Thymus (tissue), 14 donors: ENCODE measurements at places on chromosomes 1 and 21.

GRCh38 chr1:193069748-193070385 lies 10.5 kb downstream of the RO60 start:
- DNase-seq = no peak

- no peak for DNase-seq
These were observed 157.9 kb upstream of the TNR start for GRCh38 chr1:175901076-175901836.

- peak; percentile 36 for DNase-seq
These were observed 82.2 kb upstream of the BMP8A start for GRCh38 chr1:39409055-39409816.

DNA sequence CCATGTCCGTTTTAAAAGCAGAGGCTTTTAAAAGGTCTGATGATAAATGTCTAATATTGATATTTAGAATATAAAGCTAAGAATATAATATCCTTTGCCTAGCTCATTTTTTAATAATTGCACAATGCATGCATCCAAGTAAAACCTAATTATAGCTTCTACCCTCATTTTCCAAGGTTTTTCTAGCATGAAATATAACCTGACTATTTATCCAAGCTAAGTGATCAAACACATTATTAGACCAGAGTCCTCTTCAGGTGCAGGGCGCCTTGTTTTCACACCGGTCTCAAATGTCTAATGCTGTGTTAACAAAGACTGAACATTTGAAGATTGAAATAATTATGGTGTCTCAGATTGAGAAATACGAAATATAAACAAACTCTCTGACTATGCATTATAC lies 648.9 kb upstream of the CXADR start:
- no peak for DNase-seq

- DNase-seq = no peak
These were observed 25.0 kb downstream of the SRSF4 start for GRCh38 chr1:29156543-29157268.

- DNase-seq = no peak
These were observed 6.8 kb upstream of the ERO1B start for GRCh38 chr1:236288620-236288976.

DNA sequence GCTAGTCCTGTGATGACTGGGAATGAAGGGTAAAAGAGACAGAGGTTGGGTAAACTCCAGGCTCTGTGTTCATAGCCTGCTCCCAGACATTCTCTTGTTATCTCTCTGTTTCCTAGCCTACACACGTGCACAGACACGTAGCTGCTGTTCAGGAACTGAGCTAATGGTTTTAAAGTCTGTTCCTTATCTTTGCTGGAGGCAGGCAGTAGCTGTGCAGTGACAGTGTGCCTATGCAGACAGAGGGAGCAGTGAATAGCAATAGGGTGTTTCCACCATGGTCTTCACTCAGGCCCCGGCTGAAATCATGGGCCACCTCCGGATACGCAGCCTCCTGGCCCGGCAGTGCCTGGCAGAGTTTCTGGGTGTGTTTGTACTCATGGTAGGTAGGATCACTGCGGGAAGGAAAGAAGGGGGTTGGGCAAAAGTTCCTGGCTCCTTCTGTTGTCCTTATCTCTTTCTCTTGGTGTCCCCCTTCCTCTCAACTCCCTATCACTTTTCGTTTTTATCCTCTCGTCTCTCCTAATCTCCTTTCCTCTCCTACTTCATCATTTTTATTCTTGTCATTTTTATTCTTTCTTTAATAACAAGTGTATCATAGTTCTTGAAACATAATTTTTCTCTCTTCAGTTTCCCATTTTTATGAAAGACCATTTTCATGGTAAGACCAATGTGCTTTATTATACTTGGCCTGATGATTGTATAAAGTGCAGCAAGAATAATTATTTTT lies at the start of gene AQP10:
TSS of gene AQP10 (plus strand) at position 212 of the 727 bp plus-strand sequence. CDS start at position 275, 63 bp downstream.
- no peak for DNase-seq

DNA sequence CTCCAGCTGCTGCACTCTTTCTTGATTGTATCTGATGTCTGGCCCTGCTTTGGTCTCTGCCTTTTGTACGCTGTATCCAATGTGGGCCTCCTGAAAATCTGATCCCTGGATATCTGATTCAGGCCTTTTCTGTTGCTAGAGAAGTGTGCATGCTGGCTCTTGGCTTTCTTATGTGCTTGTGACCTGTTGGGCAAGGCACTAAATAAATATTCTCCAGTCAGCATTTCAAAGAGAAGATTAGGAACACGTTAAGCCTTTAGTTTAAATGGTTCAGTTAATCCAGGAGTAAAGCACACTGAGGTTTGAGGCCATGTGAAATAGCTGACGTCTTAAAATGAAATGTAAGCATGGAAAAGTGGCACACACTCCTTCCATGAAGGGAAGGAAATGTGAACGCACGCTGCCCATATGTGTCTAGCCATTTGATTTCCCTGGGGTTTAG lies 9.3 kb upstream of the F3 start:
- no peak for DNase-seq

DNA sequence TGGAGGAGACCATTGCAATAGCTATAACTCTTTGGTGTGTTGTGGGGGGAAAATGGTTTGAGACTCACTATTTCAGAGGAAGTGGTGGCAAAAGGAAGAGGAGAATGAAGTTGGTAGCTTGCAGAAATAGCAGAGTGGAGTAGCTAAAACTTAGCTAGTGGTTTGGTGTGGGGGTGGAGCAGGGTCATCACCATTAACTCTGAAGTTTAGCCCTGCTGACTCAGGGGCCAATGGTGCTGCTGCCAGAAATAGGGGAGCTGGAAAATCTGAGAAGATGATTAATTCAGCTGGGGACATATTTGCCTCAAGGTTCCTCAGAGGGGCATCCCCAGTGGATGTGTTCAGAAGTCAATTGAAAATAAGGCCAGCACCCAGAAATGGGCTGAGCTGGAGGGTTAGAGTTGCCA lies 65.4 kb downstream of the RUNX1 start:
- DNase-seq = no peak

DNA sequence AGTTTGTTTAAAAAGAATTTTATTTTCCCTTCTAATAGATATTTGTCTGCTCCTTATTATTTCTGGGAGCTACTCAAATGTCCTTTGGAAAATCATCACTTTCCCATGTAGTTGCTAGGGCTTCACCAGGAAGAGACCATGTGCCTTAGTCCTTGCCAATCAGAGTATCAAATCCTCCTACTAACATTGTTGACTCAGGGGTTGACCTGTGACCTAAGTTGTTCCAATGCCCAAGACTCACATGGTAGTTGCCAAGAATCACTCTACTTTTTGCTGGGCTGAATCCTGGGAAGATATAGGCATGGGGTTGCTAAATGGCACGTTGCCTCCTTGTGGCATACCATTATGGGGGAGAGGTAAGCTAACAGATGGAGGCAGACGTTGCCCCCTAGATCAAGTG lies 58.2 kb upstream of the FOXD3 start:
- DNase-seq = no peak

DNA sequence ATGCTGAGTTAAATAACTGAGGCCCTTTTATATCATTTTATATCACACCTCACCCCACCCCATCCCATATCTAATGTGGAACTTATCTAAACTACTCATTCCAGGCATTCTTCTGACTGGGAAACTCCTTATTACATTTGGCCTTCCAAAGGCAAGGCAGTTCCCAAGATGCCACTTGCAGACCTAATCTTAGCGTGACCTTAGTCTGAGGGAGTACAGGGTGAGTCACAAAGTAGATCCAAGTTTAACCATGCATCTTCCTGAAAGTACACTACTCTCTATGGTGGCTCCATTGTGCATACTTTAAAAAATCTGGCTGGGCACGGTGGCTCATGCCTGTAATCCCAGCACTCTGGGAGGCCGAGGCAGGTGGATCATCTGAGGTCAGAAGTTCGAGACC lies 353.6 kb upstream of the C1orf87 start:
- no peak for DNase-seq

DNA sequence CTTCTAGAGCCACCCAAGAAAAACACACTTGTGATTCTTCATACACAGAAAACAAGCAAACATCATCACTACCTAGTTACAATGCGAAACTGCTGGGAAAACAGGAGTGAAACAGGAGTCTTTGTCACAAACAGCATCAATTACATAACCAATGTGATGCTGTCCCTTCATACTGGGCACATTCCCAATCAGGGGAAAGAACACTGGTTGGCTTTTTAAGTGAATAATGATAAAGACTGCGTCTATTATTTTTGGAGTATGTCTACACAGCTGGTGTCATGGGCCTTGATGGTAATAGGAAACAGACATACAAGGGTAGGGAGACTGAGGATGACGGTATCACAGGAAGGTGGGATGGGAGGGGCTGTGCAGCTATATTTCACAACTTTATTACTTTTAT lies 43.3 kb downstream of the SIPA1L2 start:
- DNase-seq = no peak

GRCh38 chr21:34557261-34557660 lies 45.3 kb upstream of the KCNE1 start:
- no peak for DNase-seq

- no peak for DNase-seq
These were observed 494.6 kb downstream of the NEGR1 start for GRCh38 chr1:71787699-71788098.

GRCh38 chr21:35732788-35733187 lies 327.5 kb downstream of the SETD4 start:
- no peak for DNase-seq

DNA sequence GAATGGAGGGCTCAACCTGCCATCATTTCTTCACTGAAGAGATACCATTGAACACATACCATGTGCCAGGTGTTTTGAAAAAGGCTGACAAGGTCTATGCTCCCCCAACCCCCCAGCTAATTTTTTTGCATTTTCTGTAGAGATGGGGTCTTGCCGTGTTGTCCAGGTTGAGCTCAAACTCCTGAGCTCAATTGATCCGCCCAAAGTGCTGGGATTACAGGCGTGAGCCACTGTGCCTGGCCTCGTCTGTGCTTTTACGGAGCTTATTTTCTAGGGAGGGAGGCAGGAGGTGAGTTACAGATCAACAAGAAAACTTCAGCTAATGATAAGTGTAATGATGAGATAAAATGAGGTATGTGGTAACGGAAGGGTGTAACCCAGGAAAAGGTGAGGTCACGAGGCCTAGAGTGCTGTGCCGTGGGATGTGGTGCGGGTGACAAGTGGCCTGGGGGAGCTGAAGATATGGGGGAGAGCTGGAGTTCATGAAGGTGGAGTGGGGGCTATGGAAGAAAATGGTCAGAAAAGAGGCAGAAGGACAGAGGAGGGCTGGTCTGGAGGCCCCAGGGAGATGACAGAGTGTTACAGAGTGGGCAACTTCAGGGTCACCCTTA lies 28.2 kb downstream of the FAAH start:
- no peak for DNase-seq

DNA sequence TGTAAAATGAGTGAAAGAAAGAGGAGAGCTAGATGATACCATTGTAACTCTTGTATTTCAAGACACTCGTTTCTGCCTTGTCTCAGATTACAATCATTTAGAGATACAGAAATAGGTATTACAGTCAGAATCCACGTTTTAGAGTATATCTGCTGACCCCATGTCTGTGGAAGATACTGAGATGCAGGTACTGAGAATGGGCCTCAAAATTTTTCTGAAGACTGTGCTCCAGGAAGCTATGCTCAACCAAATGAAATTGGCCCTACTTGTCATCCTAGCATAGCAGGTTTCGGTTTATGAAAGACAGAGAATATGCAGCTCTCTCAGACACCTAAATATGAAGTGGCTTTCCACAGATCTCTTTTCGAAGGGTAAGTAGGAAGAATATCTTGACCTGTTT lies 6.0 kb upstream of the WARS2 start:
- no peak for DNase-seq

GRCh38 chr21:45571641-45572040 lies 29.4 kb upstream of the SLC19A1 start:
- DNase-seq = no peak

GRCh38 chr1:231727171-231727570 lies 100.6 kb downstream of the DISC1 start:
- no peak for DNase-seq

DNA sequence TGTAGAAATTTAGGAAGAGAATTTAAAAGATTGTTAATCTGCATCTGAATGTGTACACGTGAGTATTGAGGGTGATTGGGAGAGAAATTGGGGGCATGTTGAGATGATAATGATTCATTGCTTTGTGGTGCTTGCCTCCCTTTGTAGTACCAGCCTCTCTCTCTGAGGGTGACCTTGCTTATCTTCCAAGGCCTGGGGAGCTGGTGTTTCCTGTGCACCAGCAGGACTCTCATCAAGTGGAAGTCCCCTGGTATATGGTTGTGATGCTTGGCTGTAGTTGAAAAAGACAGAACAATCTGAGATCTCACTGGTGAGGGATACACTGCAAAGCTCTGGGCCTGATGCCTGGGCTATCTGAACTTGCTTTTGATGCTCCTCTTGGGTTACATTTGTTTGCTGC lies 4.0 kb downstream of the TCHHL1 start:
- DNase-seq = no peak

DNA sequence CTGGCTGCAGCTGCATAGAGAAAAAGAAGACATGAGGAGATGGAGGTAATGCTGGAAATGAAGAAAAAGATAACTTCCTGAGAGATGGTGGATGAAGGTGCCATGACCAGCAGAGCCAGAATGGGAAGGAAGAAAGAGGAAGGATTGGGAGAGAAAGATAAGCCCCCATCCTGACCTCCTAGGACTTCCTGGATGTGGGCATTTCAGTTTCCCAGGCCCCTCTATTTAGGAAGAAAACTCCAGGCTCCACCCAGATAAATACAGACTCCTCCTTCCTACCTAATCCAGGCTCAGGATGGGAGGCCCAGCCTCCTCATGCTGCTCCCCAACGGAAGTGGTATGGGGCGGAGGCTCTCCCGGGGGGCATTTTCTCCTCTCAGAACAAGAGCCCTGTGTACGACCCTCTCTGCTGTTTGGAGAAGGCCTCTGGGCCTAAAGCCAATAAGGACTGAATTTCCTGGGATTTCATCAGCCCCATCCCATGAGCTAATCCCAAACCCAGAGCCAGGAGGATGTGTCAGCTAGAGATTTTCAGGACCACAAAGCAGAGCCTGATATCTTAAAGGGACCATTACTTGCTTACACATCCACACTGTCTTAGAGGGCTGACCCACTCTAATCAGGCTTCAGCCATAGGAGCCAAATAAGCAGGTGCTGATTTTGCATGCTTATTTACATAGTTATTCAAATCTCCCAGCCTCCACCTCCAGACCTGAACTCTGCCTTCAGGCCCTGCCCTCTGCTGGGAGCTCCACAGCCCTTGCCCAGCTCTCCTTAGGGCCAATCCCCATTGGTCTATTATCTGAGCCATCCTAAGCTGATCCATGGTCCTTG lies 5.1 kb upstream of the ARHGEF2 start:
- DNase-seq = peak; percentile 22
